ENCODE measurements at places on chromosomes 1 and 21.

DNA sequence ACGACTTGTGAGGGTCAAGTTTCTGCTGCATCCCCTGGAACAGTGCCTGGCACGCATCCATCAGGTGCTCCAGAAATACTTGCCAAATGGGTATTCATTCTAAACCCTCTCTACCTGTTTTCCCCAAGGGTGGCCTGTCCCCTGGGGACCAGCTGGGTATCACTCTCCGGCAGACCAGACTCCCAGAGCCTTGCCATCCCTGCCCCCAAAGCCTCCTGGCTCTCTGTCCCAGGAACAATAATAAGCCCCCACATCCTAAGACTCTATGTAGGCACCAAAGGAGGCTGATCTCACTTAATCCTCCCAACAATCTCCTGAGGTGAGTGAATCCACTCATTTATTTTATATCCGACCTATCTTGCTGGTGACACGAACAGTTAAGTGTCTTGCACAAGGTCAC is 96.7 kb downstream of the MRPL37 start:
- DNase-seq = no peak

DNA sequence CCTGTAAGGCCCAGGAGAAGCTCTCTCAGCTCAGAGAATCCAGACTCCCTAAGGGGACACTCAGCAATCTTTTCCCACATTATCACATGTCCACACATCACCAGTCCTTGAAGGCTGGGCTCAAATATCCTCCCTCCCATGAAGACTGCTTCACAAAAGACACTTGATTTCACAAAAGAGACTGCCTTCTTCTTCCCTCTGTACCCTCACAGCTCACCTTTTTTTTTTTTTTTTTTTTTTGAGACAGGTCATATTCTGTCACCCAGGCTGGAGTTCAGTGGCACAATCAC is 1.5 kb downstream of the CD58 start:
- DNase-seq = no peak

DNA sequence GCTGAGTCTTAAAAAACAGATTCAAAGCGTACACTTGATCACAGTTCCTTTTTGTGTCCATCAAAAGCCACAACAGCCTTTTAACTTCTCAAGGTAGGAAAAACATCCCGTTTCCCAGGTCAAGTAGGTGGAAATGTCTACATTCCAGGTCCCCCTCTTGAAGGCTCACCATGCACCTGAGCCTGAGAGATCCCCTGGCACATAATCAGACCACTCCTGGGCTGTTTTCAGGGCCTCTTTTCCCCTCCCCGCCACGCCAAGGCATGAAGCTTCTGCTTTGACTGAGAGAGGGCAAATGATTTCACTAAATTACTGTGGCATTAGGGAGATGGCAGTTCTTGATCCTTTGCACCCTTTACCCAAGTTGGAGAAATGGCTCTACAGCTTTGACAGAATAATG is 21.7 kb downstream of the CNN3 start:
- no peak for DNase-seq

DNA sequence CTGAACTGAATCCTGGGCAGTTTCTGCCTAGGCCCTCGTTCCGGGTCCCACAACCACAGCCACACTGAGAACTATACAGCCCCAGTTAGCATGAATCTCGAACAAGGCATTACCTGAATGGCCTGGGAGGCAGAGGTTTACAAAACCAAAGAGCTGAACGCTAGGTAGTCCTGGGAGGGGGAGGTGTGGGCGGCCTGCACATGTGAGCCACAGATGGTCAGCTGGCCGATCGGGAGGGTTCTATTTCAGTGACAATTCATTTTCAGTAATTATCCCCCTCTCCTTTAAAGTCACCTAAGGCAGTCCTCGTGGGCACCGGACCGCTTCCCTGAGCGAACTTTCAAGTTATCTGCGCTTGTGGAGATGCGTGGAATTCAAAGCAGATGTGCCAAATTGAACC is 111.9 kb downstream of the GLIS1 start:
- DNase-seq = no peak

- DNase-seq = no peak
These were observed 22.1 kb downstream of the OMA1 start for GRCh38 chr1:58524353-58524945.

GRCh38 chr1:166127003-166127402 is 39.8 kb downstream of the FAM78B start:
- DNase-seq = no peak
